ENCODE measurements at places on chromosomes 2 and 18.

GRCh38 chr2:156129227-156129626, 203.3 kb downstream of the NR4A2 start:
- DNase-seq, result no peak

DNA sequence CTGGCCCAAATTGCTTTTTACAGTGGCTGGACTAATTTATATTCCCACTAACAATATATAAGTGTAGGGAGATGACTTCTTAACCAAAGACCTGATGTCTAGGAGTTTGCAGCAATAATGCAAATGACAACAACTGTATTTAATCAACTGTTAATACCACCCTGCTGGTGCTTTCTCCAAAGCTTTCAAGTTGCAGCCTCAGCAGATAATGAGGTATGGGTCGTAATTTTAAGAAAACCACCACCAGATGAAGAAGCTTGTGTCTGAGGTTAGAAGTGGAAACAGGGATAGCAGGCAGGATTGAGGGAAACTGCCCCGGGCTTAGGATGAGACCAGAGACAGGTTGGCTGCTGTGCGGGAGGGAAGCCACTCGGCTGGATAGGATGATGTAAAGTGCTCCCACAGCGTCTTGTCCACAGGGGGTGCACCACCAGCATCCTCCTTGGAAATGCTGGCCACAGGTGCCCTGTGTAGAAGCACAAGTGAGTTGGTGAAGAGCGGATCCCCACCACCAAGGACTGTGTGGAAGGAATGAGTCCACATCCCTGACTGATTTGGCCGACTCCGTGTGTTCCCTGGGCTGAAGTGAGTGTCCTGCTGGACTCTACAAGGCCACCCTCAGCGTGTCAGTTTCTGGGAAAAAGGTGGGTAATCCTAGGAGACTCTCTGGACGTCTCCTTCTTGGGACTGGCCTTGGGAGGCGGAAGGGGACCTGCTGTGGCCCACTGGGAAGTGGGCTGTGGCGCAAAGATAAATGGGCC, 76.1 kb upstream of the SMAD2 start:
- DNase-seq, result no peak

DNA sequence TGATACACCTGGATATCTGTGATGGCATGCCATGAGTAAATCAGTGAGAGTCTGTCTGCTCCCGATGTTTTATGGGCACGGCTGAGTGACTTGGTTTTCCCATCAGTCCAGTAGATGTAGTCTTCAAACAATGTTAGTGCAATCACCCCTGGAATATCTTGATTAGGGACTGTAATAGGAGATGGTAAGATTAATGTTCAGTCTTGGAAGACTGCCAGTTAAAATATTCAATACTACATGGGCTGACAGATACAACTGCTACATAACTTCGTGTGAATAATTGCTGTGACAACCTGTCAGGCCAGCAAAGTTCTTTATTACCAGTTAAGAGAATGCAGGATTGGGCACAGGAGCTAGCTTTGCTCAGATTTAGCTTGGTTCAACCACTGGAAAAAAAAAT, 1673.3 kb downstream of the LRP1B start:
- DNase-seq, result no peak

DNA sequence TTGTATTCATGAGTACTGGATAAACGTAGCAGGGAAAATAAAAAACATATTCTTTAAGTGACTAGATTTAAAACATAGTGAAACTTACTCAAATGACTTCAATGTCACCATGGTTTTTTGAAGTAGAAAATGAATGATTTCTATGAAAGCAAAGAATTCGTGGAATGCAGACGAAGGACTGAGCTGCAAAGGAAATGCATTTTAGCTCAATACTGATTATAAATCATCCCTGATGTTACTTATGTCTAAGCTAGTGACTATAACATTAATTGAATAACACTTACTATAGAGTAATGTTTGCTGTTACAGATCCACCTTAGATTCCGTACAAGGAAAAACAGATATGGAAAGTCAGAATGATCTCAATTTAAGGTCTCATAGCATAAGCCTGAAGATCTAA, 1257.7 kb upstream of the CDH2 start:
- no peak for DNase-seq

GRCh38 chr2:86027922-86028765, 77.5 kb downstream of the POLR1A start:
- DNase-seq, result no peak

GRCh38 chr2:187299122-187299906, 148.7 kb downstream of the CALCRL start:
- no peak for DNase-seq

DNA sequence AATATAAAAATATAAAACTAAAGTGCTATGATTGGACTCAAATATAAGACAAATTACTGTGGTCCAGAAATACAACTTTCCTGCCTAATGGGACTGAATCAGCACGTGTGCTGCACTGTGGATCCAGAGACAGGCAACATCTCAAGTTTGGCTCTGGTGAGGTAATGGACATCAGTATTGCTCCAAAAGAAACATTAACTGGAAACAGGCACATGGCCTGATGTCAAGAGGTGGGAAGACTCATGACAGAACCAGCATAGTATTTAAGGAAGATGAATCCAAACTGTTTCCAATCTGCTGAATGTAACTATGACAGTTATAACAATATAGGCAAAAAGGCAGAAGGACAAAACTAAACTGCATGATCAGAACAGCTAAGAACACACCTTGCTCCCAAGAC, 354.6 kb downstream of the FSIP2 start:
- no peak for DNase-seq

GRCh38 chr18:74856434-74856833, 258.8 kb downstream of the ZNF407 start:
- no peak for DNase-seq

DNA sequence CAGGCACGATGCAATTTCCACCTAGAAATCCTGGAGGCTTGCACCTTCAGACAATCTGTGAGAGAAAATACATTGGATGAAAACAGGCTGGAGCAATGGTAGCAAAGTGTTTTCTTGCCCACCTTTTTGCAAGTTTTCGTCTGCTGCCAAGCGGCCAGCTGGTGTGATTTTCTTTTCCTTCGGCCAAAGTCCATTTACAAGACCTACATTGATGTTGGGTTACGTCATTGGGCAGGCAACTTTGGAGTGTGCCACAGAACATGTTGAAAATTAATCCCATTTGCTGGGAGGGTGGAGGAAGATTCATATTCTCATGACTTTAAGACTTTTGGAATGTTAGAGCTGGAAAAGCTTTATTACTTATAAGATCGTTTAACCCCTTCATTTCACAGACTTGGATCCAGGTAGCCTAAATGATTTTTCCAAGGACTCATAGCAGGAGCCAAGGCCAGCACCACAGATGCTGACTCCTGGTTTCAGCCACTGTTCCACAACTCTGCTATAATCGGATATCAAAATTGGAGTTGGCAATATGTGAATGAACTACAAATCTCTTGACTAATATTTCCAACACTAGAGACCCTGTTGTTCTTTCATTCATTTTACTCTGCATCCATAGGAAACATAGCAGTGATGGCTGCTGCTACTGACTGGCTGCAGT, 352.1 kb downstream of the RND3 start:
- no peak for DNase-seq

DNA sequence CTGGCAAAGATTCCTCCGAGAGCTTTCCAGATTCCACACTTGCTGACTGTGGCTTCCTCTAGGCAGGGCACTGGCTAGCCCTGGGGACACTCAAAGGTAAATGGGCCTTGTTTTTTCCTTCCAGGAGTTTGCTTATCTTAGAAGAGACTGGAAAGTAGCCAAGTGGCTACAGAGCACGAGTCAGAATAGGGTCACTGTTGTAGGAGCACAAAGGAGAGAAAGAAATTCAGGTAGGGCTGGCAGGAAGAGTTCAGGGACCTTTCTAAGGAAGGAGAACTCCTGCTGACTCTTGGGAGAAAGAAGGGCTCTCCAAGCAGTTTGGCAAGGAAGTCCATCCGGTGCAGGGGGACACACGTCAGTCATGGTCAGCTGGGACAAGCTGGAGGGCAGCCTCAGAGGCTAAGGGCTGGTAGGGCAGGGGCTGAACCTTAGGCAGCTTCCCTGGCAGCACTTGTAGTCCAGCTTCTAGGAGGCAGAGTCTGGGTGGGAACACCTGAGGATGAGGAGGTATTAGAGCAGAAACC, 39.5 kb downstream of the NIFK start:
- DNase-seq, result no peak

GRCh38 chr2:67613227-67613626, 216.1 kb downstream of the ETAA1 start:
- no peak for DNase-seq

- DNase-seq, result no peak
These were observed 54.8 kb downstream of the NBAS start for GRCh38 chr2:15506229-15506819.

GRCh38 chr2:167784084-167784425, 463.3 kb downstream of the STK39 start:
- DNase-seq, result no peak

DNA sequence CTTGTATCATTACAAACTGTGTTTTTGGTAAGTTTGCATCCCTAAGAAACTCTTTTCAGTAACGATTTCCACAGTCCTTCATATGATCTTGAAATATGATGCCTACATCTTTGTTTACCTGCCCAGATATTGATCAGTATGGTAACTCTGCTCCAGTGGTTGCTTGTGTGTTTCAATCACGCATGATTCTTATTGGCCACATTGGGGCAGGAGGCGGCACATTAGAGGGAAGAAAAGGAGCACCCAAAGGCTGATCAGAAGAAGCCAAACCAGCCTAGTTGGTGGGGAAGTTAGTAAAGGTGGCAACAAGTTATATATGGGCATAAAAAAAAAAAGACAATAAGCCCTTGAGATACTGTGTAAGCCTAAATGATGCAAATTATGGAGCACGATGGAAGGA, 158.9 kb downstream of the RHBDD1 start:
- no peak for DNase-seq

DNA sequence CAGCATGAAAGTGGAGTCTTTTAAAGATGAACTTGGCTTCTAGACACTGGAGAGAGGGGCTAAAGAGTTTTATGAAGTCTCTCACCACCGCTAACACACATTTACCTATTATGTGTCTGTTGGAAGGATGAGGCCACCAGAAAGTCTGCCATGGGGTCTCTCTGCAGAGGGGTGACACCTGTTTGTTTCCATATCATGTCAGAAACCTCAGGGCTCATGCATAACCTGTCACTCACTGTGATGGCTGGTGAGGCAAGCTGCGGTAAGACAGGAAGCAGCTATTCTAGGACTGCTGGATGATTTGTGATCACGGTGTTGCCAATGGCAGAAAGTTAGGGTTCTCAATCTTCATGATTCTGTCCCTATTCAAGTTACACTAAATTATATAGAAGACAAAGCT, 60.8 kb upstream of the DNMT3A start:
- no peak for DNase-seq

GRCh38 chr2:165219481-165219880, 15.6 kb upstream of the SCN3A start:
- DNase-seq, result no peak

- peak; percentile 62 for DNase-seq
These were observed 76.7 kb downstream of the TGIF1 start for GRCh38 chr18:3526421-3527354.

DNA sequence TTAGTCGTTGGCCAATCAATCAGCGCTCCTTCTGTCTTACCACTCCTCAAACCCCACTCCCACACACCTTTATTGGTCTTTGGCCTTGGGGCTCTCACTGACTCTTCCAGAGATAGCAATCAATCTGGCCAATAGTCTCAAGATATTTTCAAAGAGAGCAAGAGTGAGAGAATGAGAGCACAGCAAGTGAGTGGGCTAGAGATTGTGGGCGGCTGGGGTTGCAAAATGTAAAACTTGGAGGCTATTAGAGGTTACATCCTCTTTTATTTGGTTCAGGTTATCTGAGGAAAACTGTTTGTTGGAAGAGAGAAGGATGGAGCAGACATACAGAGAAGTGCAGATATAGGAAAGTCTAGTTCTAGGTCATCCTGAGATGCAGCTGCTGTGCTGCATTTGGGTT, 32.8 kb downstream of the TACR1 start:
- no peak for DNase-seq

GRCh38 chr18:71899707-71900472, 644.3 kb downstream of the CBLN2 start:
- no peak for DNase-seq

- no peak for DNase-seq
These were observed 61.9 kb upstream of the PSMD14 start for GRCh38 chr2:161246281-161246680.

GRCh38 chr2:58604096-58604495, 363.0 kb upstream of the FANCL start:
- no peak for DNase-seq

DNA sequence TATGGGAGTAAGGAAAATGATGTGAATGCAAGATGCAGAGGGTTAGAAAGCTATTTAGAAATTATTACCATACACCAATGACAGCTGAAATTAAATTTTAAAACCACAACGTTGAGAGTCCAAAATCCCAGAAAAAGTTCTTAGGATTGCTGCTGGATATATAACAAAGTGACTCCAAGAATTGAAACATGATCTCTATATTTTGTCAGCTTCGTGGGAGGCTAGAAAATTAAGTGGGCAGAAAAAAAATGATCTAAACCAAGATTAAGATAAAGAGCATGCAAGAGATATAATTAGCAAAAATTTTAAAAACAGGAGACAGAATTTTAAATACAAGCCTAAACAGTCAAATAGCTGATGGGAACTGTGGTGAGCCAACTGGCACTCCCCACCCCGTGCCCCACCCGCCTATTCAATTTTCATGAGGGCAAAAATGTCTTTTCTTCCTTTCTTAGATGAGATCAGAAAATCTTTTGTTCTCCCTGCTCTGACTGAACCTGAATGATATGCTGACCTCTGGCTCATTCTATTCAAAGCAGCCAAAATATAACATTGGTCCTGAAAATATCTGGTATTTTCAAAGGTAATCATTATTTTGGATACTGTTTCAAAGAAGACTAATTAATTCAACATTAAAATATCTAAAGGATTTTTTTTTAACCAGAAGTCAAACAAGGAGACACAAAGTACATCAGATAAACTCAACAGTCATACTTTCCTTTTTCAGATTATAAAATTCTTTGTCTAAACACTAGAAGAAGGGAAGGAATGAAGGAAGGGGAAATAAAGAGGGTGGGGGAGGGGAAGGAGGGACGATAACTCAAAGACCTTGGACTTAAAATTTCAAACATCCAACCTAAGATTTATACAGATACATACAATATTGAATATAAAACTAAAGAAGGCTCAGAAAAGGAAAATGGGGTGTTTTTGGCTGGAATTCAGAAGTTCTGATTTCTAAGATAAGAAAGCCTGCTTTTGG, 12.2 kb downstream of the KANSL3 start:
- DNase-seq, result no peak

DNA sequence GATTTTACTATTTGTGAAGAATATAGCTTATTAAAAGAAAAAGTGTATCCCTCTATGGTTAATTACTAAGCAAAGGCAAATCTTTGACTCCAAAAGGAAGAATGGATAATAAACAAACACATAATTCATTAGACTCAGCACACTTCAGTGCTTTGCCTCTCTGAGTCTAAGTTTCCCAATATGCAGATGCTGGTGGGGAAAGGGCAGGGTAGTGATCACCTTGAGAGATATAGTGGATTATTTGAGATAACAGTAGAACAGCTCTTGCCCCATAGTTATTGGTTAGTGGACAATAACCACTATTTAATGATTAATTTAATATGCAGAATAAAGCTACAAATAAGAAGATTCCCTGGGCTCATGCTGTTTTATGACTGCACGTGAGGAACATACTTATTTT, 98.2 kb upstream of the SLC8A1 start:
- no peak for DNase-seq

Measured in WERI-Rb-1 (cell line).